ENCODE measurements at places on chromosomes 7 and 10.

- peak; percentile 97 for DNase-seq
These were observed 24.5 kb upstream of the SVIL start for GRCh38 chr10:29658984-29659965.

DNA sequence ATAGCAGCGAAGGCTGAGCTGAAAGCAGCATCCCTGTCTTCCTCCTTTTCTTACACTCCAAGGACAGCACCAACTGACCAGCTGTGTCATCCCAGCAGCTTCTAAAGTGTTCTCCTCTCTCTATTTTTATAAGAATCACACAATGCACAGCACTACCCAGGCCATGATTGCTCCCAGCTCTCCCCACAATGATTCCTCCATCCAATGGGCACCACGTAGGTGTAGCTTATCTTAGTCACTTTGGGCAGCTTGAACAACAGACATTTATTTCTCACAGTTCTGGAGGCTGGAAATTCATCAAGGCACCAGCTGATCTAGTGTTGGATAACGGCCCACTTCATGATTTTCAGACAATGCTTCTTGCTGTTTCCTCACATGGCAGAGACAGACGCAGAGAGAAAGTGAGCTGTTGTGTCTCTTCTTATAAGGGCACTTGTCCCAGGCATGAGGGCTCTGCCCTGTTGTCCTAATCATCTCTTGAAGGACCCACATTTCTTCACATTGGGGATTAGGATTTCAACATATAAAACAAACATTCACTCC is 92.0 kb upstream of the CDC14C start:
- DNase-seq: no peak

- DNase-seq: no peak
These were observed 173.4 kb downstream of the FAM107B start for GRCh38 chr10:14601326-14601725.

- DNase-seq: no peak
These were observed 124.9 kb downstream of the CHRM2 start for GRCh38 chr7:136993377-136993776.

DNA sequence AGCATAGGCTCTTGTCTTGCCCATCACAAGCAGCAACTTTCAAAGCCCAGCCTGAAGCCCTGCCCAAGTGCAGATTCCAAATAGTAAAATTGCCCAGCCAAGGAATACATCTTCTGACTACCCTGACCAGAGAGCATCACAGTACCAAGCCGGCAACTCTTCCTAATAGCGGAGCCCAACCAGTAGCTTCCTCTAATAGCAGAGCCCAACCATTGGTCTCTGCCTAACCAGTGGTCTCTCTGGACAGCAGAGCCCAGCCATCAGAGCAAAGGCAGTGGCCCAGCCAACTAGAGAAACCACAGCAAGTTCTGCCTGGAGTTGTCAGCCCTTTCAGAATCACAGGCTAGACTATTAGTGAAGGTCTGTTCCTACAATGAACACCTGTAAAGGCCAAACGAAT is 285.6 kb downstream of the HGF start:
- DNase-seq: peak; percentile 64

DNA sequence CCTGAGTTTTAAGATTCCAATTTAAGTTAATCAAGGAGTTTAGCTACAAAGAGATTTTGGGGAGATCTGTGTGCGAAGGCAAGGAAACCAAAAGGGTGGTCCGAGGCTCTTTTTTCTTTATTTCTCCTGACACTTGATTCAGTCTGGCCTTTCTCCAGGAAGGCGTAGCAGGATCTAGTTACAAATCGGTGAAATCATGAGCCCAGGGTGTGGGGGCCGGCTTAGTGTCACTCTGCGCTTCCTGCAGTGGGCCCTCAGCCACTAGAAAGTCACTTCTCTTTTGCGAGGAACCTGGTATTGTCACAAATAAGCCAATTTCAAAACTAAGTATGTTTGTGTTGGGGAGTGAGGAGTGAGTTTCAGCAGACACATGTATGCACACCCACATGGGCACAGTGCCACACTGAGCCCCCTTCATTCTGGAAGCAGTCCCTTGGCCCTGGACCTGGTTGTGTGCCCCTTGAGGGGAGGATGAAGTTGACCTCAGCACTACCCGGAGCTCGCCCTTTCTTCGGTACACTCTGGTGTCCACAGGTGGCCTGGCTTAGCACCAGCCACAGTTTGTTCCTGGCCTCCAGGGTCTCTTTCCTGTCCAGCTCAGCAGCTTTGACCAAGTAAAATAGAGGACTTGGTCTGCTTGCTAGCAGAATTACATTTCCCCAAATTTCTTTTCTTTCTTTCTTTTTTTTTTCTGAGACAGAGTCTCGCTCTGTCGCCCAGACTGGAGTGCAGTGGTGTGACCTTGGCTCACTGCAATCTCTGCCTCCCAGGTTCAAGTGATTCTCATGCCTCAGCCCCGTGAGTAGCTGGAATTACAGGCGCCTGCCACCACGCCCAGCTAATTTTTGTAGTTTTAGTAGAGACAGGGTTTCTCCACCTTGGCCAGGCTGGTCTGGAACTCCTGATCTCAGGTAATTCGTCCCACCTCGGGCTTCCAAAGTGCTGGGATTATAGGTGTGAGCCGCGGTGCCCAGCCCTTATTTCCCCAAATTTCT is 84.0 kb upstream of the BTBD16 start:
- no peak for DNase-seq

DNA sequence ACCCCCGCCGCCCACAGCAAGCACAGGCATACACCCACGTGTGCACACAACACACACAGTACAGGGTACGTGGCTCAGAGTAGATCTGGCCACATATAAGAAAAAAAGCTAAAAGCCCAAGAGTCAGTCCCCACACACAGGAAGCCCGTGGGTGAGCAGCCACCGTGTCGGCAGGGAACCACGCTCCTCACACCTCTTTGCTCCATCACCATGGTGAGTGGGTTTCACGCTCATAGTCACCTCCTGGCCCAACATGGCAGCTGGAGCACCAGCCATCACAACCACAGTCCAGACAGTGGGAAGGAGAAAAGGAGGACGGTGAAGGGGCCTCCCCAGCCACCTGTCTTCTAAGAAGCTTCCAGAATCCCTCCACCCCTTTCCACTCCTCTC is 76.0 kb upstream of the PDGFA start:
- DNase-seq: no peak

DNA sequence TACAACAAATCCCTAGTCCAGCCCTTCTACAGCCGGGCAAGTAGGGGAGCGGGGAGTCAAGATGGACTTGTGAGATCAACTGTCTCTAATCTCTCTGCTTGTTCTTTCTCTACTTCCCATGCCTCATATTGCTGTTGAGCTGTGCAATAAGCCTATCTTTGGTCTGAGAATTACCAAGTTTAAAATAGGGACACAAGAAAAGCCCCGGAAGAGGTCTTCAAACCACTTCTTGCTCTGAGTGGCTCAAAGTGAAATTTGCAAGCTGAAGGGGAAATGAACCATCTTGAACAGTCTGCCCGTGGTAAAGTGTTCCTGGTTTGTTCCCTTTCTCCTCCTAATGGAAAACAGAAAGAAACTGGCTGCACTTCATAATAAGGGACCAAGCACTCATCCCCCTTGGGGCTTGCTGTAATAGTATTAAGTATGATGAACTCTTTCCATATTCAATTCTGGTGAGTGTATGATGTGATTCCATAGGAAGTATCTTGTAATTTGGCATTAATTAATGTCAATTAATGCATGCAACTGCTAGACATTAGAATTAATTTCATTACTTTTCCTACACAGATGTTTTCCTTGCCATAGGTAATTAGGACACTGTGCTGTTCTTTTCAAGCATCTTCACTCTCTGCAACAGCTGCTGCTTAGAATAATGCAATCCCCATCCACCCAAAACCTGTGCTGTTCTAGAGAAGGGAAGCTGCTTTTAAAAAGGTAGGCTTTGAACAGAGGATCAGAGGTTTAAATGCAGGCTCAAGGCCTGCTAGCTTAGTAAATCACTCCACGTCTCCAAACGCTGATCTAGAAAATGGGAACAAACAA is 449.6 kb downstream of the SORCS1 start:
- DNase-seq: no peak

- DNase-seq: no peak
These were observed 47.8 kb upstream of the CPN1 start for GRCh38 chr10:100129424-100129823.

DNA sequence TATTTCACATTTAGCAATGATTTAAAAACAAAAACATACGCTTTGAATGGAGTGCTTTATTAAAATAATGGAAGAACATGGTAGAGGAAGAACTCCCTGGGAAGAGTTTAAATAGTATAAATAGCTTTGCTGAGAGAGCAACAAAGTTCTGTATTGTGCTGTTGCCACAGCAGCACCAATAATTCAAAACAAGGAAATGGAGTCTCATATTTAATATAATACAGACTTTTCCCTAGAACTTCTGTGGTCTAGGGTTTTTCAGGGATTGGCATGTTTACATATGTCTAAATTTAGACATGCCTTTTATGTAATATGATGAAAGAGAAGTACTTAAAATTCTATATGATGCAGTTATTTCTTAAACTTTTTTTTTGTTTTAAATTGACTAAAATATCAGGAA is 217.2 kb upstream of the HDAC9 start:
- no peak for DNase-seq

GRCh38 chr10:86688398-86688921 is 20.1 kb downstream of the LDB3 start:
- DNase-seq: peak; percentile 58

- no peak for DNase-seq
These were observed 174.8 kb downstream of the DKK1 start for GRCh38 chr10:52488606-52489485.

DNA sequence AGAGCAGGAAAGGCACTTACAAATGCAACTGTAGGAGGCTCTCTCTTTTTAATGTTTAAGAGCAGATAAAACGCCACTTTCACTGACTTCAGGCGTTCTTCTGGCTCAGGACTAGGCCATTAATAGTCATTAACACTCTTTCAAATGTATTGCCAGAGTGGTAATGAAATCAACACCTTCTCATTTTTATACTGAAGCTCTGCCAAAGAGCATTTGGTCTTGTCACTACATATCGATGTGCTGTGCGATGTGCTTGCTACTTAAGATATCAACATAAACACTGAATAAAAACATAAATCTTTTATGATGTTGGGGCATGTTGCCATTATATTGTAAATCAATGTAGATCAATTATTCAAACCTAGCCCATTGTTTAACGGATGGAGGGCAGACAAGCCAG is 634.7 kb downstream of the ARL4A start:
- DNase-seq: no peak

- no peak for DNase-seq
These were observed 62.9 kb upstream of the PRR15 start for GRCh38 chr7:29500719-29501118.

DNA sequence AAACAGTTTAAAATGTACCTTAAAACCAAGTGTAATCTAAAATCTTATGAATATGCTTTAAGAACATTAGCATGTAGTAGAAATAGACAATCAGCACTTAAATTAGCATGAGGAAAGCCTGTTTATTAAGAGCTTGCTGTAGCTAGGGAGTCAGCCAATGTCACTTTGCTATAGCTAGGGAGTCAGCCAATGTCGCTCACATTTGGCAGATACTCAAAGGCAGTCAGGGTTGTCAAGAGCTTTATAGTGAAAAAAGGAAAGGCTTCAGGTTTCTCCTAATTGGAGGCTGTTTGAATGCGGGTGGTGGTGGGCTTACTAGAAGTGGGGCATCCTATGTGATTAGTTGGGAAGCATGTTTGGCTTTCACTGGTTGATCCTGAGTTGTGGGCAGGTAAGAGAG is 226.2 kb upstream of the DGKB start:
- no peak for DNase-seq

DNA sequence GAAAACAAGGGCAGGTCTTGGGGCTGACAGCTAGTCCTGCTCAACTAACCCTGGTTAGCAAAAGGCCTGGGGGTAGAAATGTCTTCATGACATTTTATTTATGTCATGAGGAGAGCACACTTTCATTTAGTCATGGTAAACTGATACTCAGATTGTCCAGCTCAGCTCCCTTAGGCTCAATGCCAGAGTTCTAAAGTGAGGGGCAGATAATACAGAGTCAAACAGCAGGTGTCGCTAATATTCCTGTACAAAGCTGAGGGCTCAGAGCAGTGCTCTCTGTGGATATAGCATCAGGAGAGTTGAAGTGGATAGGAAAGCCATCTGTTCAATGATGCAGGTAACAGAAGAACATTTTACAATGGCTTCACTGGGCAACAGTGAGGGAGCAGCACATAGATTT is 26.8 kb upstream of the CALCR start:
- no peak for DNase-seq
